Activated CD4-positive, alpha-beta T cell treated with anti-CD3 and anti-CD28 coated beads for 48 hours (primary cell): ENCODE measurements at places on chromosomes 2 and 18.

- no peak for DNase-seq
Measured at GRCh38 chr2:151159109-151159662, 102.5 kb downstream of the RBM43 start.

- no peak for DNase-seq
Measured at GRCh38 chr2:109438773-109439389, 174.9 kb downstream of the SEPTIN10 start.

DNA sequence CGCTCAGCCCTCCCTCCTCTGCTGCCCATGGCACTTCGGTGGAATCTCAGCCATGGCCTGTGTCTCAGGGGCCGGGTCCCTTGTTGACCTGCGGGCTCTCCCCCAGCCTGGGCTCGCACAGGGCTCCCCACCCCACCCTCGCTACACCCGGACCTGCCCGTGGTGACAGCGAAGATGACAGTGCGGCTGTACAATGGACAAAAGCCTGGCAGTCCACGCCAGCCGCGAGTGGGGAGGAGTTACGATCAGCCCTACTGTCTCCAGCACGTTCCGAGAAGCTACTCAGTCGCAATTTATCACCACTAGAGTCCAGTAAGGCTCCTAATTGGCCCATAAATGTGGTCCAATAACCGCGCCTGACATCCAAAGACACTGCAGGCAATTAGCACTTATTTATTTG lies 31.6 kb downstream of the GBX2 start:
- DNase-seq = no peak

DNA sequence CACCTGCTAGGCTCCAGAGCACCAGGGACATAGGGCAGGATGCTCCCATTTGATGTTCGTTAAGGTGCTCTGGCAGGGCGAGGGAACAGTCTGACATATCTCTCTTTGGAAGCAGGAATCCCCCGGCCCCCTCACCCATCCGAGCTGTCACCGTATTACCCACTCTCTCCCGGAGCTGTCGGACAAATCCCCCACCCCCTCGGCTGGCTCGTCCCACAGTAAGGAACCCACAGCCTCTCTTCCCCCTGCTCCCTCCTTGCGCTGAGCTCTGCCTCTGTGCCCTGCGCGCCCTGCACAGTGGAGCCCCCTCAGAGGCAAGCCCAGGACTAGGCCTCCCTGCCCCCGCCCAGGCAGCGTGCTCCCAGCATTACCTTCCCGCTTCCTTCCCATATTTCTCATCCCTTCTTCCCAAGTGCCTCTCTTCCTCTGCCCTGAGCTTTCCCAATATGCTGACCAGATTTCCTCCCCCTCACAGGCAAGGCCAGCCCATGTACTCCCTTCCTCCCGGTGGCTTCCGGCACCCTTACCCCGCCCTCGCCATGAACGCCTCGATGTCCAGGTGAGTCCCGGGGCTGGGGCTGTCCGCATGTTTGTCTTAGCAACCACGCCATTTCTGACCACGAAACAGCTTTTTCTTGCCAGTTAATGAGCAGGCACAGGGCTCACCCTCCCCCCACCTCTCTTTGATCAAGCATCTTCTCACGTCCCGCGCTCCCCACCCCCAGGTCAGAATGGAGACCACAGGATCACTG lies 23.8 kb downstream of the TGOLN2 start:
- DNase-seq = no peak

GRCh38 chr2:173948198-173948597 lies 17.0 kb downstream of the SP3 start:
- no peak for DNase-seq

DNA sequence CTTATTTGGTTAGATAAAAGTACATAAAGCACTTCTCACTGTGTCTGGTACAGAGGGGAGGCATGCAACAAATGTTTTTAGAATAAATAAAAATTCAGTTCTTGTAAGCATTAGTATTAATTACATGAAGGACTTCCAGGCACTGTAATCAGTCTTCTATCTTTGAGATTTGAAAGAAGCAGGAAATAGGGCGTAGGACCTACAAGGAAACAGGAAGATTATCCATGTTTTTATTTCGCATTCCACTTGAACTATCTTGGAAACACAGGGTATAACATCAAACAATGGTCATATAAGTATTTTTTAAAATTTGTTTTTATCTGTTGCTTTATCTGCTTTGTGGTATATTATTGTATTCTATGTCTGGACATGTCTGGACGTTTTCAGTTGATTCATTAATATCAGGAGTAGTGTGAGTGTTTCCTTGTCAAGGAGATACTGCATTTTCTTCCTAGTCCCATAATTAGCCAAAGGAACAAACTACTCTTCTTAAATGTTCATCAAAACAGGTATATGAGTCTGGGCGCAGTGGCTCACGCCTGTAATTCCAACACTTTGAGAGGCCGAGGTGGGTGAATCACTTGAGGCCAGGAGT lies 32.5 kb downstream of the BMPR2 start:
- no peak for DNase-seq

DNA sequence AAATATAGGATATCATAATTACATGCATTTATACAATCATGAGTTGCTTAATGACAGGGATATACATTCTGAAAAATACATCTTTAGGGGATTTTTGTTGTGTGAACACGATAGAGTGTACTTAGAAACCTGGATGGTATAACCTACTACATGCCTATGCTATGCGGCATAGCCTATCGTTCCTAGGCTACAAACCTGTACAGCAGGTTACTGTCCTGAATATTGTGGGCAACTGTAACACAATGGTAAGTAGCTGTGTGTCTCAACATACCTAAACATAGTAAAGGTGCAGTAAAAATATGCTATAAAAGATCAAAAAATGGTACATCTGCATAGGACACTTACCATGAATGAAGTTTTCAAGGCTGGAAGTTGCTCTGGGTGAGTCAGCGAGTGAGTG lies 6.5 kb downstream of the C2orf72 start:
- DNase-seq = no peak

GRCh38 chr18:34857320-34857719 lies 147.2 kb downstream of the DTNA start:
- DNase-seq = no peak

GRCh38 chr18:755506-755905 lies 43.1 kb upstream of the ENOSF1 start:
- no peak for DNase-seq

DNA sequence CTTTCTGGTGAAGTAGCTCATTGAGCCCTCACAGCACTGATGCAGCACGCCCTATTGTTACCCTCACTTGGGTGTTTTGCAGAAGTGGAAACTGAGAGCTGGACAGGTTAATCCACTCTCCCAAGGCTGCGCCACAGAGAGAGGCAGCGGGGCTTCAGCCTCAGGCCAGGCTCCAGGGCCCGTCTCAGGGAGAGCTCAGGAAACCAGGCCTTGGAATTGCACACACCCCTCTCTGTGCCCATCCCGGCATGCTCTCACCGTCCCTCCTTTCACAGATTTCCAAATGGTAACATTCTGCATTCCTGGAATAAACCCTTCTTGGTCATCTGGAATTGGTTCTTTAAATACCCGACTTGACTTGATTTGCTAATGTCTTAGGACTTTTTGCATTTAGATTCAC lies 51.5 kb downstream of the TWIST2 start:
- no peak for DNase-seq

DNA sequence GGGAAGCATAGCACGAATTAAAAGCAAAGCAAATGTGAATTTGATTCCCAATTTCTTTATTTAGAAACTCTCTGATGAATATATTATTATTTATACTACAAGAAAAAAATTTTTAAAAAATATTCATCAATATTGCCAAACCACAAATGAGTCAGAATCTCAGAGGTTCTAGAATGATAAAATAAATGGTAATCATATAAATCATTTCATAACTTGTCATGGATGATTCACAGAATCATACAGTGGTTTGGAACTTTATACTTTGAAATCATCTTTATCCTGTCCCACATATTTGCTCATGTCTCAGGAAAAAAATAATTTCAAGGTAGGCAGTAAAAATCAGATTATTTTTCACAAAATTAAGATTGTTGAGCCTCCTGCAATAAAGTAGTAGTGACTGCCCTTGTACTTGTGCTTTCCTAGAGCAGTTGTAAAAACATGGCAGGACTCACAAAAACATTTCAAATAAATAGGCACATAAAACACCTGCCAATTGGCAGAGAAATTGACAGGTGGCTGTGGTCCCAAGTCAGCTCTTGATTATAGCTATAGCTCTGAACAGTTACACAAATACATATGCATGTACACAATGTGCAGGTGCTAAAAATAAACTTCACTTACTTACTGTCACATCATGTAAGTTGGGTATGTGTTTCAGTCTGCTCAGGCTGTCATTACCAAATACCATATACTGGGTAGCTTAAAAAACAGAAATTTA lies 273.9 kb upstream of the SESTD1 start:
- no peak for DNase-seq

DNA sequence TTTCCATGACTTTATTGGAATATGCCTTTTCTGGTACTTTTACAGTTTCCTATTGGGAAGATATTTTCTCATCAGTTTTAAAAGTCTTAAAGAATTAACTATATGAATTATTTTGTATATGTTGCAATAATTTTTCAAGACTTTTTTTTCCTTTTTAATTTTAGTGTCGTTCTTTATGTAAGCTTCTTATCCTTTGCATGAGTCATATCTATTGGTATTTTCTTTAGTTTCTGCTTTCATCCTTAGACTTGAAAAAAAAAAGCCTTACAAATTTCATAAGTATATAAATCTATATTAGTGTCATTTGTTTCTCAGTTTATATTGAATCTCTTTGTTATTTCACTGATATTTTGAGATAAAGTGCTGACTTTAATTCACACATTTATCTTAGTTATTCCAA lies 94.9 kb downstream of the DSEL start:
- DNase-seq = no peak

DNA sequence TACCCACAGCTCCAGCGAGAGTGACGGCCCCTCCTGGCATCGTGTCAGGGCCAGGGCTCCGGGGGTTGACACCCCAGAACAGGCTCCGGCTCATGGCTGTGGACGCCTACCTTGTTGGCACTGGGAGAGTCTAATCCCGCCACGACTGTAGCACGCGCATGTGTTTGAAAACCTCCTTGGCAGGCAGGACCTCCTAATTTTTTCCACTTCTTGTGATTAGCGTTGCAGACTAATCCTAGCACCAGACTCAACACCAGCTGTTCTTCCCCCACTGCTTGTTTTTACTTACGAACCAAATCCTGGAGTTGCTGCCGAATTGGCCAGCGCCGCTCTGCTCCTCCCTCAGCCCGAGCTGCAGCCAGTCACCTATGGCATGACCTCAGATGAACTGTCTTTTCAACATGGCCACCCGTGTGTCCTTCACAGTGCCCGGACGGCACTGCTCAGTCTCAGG lies 110.7 kb downstream of the KLHL29 start:
- no peak for DNase-seq

- no peak for DNase-seq
Measured at GRCh38 chr2:152488075-152488474, 153.1 kb downstream of the FMNL2 start.

DNA sequence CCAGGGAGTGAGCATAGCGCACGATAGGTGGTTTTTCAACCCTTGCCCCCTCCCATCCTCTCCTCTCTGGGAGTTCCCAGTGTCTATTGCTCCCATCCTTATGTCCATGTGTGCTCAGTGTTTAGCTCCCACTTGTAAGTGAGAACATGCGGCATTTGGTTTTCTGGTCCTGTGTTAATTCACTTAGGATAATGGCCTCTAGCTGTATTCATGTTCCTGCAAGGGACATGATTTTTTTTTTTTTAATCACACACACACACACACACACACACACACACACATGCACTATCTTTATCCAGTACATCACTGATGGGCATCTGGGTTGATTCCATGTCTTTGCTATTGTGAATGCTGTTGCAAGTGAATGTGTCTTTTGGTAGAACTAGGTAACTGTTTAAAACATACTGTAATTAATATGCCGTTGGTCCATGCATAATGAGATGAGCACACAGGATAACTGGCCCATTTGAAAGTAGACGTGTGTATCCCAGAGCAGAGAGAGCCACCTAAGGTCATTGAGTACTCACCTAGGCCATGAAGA lies 43.2 kb upstream of the SIX2 start:
- no peak for DNase-seq

- no peak for DNase-seq
Measured at GRCh38 chr2:47664817-47665216, 118.1 kb upstream of the MSH6 start.

DNA sequence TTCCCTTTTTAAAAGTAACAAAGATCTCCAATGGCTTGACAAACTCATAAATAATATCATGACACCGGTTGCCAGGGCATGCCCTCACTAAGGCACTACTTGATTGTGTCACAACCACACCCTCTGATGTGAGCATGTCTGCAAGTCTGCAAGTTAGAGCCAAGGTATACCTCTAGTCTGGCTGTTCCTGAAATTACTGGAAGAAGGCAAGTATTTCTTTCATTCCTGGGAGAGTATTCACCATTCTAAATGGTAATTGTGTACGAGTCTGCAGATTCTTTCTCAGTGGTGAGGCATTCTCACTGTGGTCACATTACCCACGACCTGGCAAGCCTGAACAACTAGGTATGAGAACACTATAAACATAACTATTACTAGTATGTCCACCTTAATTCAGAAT lies 25.7 kb upstream of the RNU4ATAC start:
- DNase-seq = no peak

GRCh38 chr18:58009166-58009565 lies 34.9 kb upstream of the NEDD4L start:
- DNase-seq = no peak

DNA sequence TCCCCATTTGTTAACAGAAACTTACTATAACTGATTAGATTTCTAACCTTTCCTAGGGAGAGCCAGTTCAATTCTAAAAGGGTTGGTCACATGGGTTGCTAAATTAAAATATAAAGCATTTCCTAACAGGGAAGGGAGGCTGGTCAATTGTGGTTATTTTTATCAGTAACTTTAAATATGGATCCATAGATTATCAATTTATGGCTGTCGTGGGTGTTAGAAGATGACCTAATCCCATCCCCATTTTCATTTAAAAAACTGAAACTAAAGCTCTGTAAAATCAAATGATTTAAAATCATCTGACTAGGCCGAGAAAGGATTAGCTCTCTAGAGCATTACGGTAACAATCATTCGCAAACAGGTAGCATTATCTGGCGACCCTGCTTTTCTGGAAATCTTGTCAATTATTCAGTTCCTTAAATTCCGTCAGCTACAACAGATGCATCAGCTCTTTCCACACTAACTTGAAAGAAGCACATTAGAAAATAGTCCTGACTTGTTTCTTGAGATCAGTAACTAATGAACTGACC lies 953 bp upstream of the HNRNPA3 start:
- DNase-seq = no peak

DNA sequence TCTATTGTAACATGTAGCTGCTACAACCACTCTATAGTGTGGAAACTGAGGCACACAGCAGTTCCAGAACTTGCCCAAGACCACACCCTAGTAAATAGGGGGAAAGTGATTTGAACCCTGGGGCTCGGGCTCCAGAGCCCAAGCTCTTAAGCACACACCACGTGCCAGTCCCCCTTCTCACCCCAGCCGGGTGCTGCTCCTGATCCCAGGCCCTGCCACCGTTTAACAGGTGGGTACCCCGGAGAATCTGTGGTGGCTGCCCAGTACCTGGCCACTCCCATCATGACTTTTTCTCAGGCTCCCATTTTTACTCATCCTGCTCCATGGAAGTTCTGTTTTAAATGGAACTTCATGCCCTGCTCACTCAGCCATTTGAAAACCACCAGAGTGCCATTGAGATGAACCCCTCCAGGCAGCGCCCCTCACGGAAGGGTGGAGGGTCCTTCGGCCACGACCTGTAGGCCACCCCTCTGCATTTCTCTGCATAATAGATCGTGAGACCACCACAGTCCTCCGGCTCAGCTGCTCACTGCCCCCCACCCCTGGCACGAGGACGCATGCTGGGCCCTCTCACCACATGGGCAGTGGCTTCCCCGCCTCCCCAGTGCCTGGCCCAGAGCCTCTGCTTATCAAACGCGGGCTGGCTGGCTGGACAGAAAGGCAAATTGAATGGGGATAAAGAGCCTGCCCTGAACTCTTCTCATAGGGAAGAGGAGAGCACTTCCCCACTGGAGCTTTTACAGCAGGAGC lies 42.1 kb downstream of the TMEM37 start:
- no peak for DNase-seq
